Activated T-cell treated with anti-CD3 and anti-CD28 coated beads, Interleukin-2, amount 50 U/mL, for 4 hours (primary cell): ENCODE measurements at places on chromosomes 5 and 9. TPM values are rescaled to one million over a fixed set of nuclear protein-coding genes. Genes with fewer than 3 reads are reported as not detected.

- DNase-seq = no peak
Observed at GRCh38 chr5:171747061-171747859, 38.4 kb upstream of the SMIM23 start.

TLX3 gene
- total RNA-seq = not detected

- DNase-seq = no peak
Observed at GRCh38 chr9:124188331-124189110, 69.2 kb upstream of the NEK6 start.

- no peak for DNase-seq
Observed at GRCh38 chr5:96785326-96786109, 22.2 kb downstream of the ERAP1 start.

DNA sequence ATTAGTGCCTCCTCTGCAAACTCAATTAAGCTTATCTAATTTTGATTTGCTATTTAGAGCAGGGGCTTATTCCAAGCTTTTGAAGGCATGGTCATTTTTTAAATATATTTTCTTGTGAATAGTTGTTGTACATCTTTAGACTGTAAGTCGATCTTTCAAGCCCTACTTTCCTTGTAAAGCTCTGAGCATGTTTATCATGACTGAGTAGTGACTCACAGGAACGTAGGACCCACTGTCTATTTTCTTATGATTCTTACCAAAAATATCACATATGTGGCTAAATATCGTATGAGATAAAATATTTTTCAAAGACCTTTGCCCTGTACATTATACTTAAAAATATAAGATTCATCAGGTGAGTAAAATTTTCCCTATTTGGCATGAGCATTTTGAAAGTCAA, 440.4 kb upstream of the GRIN3A start:
- no peak for DNase-seq

GRCh38 chr5:6801236-6801635, 88.0 kb downstream of the TENT4A start:
- DNase-seq = no peak

DNA sequence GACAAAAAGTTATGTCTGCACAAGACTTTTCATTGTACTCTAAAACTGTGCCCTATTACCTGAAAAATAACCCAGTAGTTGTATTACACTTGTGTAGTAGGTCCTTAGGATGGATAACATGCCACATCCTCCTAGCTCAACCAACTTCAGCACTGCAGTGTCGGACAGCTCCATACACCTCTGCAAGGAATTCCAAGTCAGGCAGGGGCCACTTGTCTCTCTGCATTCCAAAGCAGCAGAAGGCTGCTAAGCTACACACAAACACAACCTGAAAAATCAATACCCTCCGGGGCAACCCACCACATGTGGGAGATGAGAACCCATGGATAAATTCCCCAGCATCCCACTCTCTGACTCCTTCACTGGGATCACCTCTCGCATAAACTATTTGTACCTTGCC, 50.2 kb downstream of the MED10 start:
- no peak for DNase-seq
